ENCODE measurements at places on chromosomes 5 and 9.

DNA sequence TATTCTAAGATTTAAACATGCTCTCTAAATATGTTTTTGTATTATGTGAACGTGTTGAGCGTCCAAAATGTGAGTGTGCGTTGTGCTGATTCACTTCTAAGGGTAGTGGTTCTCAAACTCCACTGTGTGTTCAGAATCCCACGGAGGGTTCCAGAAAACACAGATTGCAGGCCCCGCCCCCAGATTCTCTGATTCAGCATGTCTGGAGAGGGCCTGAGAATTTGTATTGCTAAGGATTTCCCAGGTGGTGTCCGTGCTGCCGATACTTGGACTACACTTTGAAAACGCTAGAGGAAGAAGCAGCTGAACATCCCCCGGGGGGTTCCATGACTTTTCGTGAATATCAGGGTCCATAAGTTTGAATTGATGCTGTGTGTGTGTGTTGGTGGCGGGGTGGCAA, 1043.2 kb upstream of the WWC1 start:
- DNase-seq, result no peak

DNA sequence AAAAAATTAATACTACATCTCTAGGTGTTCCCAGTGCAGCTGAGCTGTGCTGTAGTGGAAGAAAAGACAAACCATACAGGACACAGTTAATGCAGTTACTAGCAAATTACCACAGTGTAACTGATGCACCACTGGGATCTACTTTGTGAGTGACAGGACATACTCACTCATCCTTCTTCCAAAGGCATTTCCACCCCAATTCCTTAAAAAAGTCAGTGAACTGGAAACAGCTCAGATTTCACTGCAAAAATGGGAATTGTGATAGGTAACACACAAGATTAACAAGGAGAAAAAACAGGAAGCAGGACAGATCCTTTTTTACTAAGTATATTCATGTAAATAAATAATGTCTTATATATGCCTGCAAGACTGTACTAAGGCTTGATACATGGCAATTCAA, 109.6 kb downstream of the DMAC1 start:
- DNase-seq, result no peak

DNA sequence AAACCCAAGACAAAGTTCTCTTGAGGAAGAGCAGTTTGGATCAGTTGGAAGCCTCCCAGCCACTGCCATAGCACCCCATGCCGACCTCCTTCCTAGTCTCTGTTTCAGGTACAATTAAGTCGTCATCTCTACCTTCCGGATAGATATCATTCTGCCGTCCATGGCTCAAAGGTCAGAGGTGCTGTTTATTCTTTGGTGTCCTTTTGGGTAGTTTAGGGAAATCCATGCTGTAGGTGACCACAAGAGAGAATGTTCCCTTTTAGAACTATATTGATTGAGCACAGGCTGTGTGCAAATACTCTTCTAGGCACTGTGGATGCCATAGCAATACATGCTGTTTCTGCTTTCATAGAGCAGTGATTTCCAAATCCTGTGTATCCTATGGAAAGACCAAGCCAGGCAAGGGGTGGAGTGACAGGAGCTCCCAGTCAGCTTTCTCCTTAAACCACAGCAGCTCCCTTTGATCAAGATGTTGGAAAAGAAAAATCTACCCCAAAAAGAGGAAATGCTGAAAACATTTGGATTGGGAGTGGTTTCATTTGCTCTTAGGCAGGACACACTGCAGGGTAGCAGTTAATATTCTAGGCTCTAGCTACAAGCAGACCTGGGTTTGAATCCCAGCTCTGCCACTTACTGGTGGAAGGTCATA, 127.9 kb downstream of the PALM2AKAP2 start:
- DNase-seq, result no peak

GRCh38 chr5:419970-420369, 23.0 kb upstream of the EXOC3 start:
- DNase-seq, result no peak

GRCh38 chr5:44646016-44646415, 162.7 kb upstream of the MRPS30 start:
- DNase-seq, result no peak

- peak; percentile 78 for DNase-seq
These were observed 824 bp downstream of the MXD3 start for GRCh38 chr5:177310757-177311391.

Measured in B cell (primary cell).